ENCODE measurements at places on chromosomes 7 and 10. TPM values are rescaled to one million over a fixed set of nuclear protein-coding genes. Genes with fewer than 3 reads are reported as not detected.

MALRD1 gene
- total RNA-seq, result 0.84 TPM

GRCh38 chr10:117360016-117360415 lies 15.2 kb downstream of the PDZD8 start:
- no peak for DNase-seq

- DNase-seq, result no peak
Measured at GRCh38 chr7:150519310-150519709, 4.6 kb downstream of the GIMAP7 start.

NANOS1 gene
- total RNA-seq, result 3.0 TPM

GRCh38 chr7:33923440-33924229 lies 18.3 kb downstream of the BMPER start:
- DNase-seq, result no peak

- DNase-seq, result no peak
Measured at GRCh38 chr10:48390933-48391845, 84.7 kb downstream of the MAPK8 start.

Measured in neural crest cell (in vitro differentiated cells).